ENCODE measurements at places on chromosomes 6 and 20.

DNA sequence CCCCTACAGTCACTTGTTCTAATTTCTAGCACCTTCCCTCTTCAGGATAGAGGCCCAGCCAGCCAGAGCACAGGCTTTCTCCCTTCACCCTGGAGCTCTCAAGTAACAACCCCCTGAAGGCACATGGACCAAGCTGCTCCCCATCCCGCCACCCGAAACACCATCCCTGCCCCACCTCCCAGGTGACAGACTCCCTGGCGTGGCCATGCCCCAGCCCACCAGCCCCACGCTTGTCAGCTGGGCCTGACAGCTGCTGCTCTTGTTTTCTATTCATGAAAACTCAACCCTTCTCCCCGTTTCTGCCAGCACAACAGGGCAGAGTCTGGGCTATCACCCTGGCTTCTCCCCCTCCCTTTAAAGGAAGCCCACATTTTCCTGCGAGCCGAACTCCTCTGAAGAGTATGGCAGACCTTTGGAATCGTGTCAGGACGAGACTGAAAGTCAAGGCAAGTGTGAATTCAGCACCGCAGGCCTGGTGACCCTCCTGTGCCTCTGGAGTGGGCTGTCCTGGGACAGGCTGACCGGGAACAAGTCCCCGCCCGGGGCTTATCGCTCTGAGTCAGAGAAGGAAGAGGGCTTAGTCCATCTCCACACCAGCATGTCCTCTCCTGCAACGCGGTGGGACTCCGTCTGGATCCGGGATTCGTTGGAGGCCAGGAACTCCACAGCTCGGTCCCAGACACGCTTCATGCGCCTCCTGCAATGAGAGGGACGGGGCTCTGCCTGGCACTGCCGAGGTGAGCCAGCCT, 16.7 kb downstream of the LEMD2 start:
- DNase-seq = no peak

DNA sequence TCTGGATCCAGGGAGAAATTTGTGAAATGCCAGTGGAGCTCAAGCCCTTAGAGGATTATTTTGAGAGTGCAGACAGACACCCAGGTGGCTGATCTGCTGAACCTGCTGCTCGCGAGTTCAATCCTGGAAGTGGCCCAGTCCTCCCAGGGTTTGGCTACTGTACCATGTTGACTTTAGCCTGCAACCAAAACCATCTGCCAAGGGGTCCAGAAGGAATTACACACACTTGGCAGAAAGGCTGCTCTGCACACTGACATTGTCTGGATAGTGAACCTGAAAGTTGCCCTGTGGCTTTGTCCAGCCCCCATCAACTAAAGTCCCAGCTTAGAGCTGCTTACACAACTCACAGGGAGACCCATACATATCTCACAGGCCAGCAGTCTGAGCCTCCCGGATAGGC, 21.6 kb upstream of the PI3 start:
- DNase-seq = no peak

GRCh38 chr6:71420095-71420692, 131.6 kb downstream of the OGFRL1 start:
- no peak for DNase-seq

GRCh38 chr6:157840776-157841175, 17.7 kb downstream of the SNX9 start:
- no peak for DNase-seq

DNA sequence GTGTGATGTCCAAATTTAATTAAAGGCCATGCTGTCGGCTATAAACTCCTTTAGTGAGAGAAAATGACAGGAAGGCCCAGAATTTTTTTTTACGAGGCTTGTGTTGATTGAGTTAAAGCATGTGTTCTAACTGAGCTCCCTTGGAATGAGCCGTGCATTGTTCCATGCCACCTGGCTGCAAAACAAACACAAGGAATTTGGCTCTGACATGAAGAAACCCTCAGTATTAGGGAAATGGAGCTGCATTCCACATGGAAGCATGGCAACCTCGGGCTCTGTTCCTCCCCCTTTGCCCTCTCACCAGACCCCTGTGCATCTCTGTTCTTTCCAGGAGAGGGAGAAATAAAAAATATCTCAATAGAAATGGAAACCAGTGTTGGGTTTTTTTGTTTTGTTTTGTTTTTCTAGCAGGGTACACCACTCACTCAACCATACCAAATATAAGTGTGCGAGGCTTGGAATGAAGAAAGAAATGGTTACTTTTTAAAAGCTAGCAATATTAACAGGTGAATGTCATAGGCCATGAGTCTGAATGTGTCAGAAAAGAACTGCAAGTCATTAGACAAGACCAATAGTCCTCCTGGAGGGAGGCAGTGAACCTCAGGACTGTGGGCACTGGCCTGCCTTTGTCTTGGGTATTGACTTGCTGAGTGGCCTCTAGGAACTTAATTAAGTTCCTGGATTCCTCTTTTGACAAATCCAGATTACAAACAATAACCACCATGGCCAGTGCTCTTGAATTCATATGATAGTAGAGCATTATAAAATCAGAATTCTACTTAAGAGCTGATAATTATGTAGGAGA, 935.1 kb downstream of the KIF16B start:
- no peak for DNase-seq

DNA sequence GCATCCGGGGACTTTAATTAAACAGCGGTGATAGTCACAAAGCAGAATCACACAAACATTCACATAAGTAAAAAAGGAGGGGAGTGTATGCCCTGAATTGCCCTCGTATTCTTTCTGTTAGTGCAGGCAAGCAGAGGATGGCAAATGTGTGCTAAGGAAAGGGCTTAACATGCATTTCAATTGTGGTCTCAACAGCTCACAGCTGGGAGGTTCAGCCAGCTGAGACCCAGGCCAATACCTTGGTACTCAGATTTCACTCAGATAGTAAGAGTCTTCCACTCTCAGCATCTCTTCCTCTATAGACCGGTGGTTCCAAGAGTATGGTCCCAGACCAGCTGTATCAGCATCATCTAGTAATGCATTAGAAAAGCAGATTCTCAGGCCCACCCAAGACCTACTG, 215.1 kb downstream of the PHACTR1 start:
- no peak for DNase-seq

DNA sequence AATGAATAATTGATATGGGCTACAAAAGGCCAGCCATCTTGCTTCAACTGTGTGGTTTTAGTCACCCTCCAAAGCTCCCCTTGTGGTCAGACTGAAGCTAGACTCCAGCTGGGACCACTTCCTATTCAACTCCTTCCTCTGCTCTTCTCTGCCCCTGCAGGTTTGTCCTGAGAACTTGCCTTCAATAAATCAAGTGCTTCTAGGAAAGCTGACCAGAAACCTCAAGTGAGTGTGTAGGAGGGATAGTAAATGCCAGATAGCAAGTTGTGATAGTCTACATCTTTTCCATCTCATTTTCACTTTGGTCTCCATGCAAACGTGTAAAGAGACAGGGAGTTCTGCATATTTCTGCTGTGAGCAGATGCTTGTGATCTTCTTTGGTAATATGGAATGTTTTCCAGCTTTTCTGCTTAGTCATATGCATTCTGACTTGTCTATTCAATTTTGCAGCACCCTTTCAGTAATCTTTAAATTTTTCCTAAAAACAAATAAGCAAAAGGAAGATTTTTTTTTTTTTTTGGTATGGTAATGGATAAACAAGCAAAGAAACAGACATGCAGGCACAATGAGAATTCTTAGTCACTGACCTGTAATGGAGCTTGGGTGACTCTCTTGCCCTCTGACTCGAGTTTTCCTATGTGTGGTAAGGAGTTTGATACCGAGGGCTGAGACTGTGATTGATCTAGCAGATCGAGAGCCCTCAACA, 201.3 kb upstream of the BTBD3 start:
- peak; percentile 67 for DNase-seq
